Activated T-cell treated with anti-CD3 and anti-CD28 coated beads for 48 hours (primary cell): ENCODE measurements at places on chromosomes 4 and X.

DNA sequence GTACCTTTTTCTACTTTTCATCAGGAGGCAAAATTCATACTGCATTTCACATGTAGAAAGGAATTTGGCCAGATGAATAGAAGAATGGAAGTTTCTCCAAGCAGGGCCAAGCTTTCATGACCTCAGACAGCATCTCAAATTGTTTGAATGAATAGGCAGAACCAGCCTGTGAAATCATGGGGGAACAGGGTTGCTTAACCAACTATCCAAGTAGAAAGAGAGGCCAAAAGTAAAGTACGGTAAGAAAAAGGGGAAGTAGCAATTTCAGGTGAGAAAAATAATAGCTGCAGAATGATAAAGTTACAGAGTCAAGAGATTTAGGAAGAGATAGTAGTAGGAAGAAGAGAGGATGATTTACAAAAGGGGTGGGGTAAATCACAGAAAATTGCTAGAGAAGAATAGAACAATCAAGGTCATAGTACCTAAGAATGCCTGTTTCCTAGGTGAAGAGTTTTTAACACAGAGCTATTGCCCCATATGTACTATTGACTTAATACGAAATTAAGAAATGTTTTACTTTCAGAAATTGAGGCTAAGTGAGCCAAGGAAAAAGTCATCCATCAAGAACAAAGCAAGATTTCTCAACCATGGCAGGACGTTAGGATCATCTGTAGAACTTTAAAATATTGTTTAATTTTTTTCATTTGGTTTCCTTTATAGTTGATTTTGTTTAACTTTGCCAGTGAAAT lies 177.1 kb upstream of the TET2 start:
- no peak for DNase-seq

GRCh38 chrX:74187211-74187610 lies 116.8 kb upstream of the ZCCHC13 start:
- DNase-seq: no peak

DNA sequence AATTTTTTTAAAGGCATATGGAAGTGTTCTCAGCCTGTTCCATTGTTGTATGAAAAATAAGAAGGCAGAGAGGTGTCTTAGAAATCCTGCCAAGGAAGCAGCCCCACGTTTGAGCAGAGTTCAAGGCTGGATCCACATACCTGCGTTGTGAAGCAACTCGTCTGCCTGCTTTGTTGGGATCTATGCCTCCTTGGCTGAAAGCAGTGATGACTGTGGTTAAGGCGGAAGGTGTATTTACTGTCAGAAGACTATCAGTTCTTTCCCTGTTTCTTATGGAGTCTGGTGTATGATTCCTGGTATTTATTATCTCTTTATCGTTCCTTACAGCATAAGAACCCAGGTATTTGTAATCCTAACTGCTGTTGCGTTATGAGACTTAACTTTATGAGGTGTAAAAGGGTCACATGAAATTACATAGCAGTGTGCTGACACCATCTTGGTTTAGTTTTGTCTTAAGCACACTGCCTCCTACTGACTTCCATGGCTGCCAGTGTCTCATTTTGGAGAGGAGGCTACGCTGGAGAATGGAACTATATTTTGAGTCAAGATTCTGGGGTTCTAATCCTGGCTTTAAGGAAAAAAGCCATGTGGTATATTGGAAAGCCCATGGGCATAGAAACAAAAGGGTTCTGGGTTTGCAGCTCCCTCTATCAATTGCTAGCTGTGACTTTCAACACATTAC lies 3.1 kb upstream of the MSMO1 start:
- DNase-seq: no peak

DNA sequence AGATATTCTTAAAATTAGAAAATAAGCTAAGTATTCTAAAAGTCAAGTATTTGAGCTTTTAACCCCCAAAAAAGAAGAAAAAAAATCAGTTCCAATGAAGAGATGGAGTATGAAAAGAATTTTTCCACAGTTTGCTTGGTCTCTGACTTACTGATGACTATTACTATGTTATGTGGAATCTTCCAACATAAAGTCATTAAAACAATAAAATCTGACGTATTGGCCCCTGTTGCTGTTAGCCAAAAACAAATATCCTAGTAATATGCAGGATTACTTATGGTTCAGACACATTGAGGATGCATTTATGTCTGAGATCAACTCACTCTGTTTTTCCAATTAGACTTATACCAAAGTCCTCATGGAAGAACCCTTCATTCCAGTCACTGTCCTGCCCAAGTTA lies 517.2 kb upstream of the ADGRL3 start:
- DNase-seq: no peak

GRCh38 chr4:52799813-52800212 lies 48.6 kb upstream of the ERVMER34-1 start:
- no peak for DNase-seq

- no peak for DNase-seq
Observed at GRCh38 chr4:109368661-109369060, 65.0 kb upstream of the SEC24B start.

DNA sequence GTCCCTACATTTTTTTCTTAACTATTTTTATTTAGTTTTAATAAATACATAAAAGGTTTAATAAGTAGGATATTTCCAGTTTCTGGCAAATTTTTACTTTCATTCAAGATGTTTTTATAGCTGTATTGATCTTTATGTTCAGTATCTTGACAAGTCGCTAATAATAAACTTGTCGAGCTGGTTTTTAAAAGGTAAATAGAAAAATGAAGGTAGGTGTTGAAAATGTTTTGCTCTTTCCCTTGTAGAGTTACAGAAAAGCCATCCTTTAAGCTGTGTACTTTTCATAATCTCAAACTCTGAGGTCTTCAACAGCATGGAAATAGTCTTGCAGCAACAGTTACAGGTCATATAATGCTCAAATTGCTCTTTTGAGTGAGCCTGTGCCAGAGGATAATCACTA lies 52.6 kb downstream of the RS1 start:
- no peak for DNase-seq

GRCh38 chrX:72436010-72436409 lies 130.3 kb upstream of the CITED1 start:
- DNase-seq: no peak

DNA sequence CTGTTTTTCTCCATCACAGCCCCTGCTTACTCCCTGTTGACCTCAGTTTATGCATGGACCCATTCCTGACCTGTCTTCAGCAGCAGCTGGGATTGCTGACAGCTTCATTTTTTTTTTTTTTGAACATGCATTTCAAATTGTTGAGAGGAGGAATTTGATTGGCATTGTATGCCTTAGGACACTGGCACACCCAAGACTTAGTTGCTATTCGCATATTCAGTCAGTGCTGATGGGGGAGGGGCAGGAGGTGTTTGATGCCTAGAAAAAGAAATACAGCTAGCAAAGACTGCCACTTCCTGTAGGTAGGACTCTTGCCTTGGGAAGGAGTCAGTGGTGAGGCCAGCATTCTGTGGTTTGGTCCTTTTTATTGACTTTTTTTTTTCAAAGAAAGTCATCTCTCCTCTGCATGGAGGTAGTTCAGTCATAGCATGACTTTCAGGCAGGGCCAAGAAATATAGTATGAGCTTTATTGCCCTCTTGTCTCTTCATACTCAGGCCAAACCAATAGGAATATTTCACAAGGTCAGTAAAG lies 33.6 kb upstream of the XK start:
- DNase-seq: no peak

DNA sequence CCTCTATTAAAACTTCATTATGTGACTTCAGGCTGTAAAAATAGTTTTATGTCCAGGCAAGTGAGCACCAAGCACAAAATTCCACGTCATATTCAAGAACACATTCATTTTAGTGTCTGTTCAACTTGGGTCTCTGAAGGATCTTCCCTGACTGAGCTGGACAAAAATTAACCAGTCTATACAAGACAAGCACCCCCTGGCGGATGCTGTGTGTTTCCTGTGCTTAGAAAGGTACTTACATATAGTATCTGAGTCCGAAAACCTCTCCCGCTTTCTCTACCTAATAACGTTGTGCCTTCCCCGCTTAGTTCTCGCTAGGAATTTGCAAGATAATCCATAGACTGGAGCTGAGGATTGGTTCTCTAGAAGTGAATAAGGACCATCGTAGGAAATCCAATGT lies 2214.5 kb upstream of the TENM3 start:
- DNase-seq: no peak

- no peak for DNase-seq
Observed at GRCh38 chr4:796206-796605, 29.7 kb downstream of the CPLX1 start.

GRCh38 chr4:159540501-159540900 lies 437.6 kb downstream of the RAPGEF2 start:
- DNase-seq: no peak

GRCh38 chrX:55489314-55490009 lies at the start of gene USP51:
Gene USP51, minus strand, starts transcription at chrX:55489848. Its CDS starts 909 bp downstream, at chrX:55488939.
- no peak for DNase-seq

GRCh38 chr4:159455675-159456237 lies 352.9 kb downstream of the RAPGEF2 start:
- DNase-seq: no peak

DNA sequence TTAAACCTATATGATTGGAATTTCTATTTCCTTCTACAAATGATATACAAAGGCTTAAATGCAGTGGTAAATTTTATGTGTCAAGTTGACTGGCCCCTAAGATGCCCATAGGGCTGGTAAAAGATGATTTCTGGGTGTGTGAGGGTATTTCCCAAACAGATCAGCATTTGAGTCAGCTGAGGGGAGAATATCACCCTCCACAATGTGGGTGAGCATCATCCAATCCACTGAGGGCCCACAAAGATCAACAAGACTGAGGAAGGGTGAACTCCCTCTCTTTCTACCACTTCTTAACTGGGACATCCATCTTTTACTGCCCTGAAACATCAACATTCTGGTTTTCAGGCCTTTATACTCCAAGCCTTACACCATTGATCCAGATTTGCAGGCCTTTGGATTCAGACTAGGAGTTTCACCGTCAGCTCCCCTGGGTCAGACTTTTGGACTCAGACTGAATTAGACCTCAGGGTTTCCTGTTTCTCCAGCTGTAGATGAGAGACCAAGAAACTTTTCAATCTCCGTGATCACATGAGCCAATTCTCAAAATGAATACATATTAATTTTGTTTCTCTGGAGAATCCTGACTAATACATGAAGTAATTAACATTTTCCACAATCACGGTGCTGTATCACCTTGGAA lies 1020.7 kb upstream of the SLIT2 start:
- DNase-seq: no peak

DNA sequence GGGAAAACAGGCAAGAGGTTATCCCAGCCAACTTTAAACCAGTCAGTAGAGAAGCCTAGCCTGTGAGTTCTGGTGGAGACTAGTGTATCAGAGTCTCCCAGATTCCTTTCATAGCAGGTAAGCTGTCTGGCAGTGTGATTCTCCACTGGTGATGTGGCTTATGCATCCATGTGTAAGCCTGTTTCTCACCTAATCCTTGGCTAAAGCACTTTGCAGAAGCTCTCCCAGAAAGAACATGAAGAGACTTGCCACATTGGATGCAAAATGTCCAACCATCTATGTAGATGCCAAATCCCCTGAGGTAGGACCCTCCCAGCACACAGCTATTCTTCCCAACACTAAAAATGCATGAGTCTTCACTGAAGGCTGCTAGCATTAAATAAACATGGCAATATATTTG lies 111.7 kb downstream of the CHRNA9 start:
- DNase-seq: no peak
